CD8-positive, alpha-beta memory T cell (primary cell): ENCODE measurements at places on chromosomes 16 and 17. TPM values are rescaled to one million over a fixed set of nuclear protein-coding genes. Genes with fewer than 3 reads are reported as not detected.

- DNase-seq, result no peak
- no peaks in the 10 kb centered on the region for H3K27me3 ChIP-seq
- H3K4me3 ChIP-seq, result no peak overlapping the region
- no peaks in the 10 kb centered on the region for H3K4me1 ChIP-seq
- H3K36me3 ChIP-seq, result no peaks in the 10 kb centered on the region
Measured at GRCh38 chr16:29906520-29907244, 6.4 kb downstream of the ASPHD1 start.

MARVELD3 gene
- not detected for total RNA-seq

EEF2K gene
- total RNA-seq, result 27.2 TPM

GRCh38 chr17:72719578-72720493, 372.7 kb downstream of the SLC39A11 start:
- no peaks in the 10 kb centered on the region for H3K27me3 ChIP-seq
- DNase-seq, result peak; percentile 49
- H3K27ac ChIP-seq, result no peak overlapping the region
- H3K4me1 ChIP-seq, result peaks cover 21% of the 10 kb centered on the region
- no peaks in the 10 kb centered on the region for H3K36me3 ChIP-seq

GRCh38 chr17:81200201-81200600, 22.6 kb downstream of the CEP131 start:
- DNase-seq, result no peak
- H3K27me3 ChIP-seq, result no peaks in the 10 kb centered on the region
- H3K36me3 ChIP-seq, result no peaks in the 10 kb centered on the region
- H3K4me1 ChIP-seq, result no peaks in the 10 kb centered on the region
- no peak overlapping the region for H3K27ac ChIP-seq
